ENCODE measurements at places on chromosomes 16 and 17.

GRCh38 chr16:17668386-17668785 is 197.6 kb upstream of the XYLT1 start:
- no peak for DNase-seq

- no peak for DNase-seq
These were observed 119.7 kb upstream of the MYOCD start for GRCh38 chr17:12545877-12546513.

GRCh38 chr16:66120656-66121055 is 245.8 kb upstream of the CDH5 start:
- DNase-seq: no peak

DNA sequence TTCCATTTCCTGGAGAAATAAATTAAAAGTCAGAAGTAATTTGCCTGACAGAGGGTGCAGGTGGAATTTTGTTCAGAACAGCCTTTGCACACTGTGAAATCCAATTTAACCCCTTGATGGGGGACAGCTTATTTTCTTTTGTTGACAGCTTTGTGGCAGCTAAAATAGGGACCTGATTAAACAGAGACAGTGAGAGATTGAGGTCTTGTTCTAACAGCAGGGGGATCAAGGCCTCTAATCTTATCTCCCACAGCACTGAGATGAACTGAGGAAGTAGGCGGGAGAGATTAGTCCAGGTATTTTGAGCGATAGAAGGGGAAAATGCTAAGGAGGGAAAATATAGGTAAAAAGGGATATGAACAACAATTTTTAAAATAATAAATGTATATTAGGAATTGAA is 1491.4 kb upstream of the GOT2 start:
- DNase-seq: no peak

GRCh38 chr16:1979271-1980029 is 1.8 kb downstream of the NOXO1 start:
- no peak for DNase-seq

GRCh38 chr17:4215882-4216570 is 47.8 kb downstream of the ANKFY1 start:
- DNase-seq: no peak

GRCh38 chr16:13402601-13403000 is 501.2 kb downstream of the SHISA9 start:
- no peak for DNase-seq

DNA sequence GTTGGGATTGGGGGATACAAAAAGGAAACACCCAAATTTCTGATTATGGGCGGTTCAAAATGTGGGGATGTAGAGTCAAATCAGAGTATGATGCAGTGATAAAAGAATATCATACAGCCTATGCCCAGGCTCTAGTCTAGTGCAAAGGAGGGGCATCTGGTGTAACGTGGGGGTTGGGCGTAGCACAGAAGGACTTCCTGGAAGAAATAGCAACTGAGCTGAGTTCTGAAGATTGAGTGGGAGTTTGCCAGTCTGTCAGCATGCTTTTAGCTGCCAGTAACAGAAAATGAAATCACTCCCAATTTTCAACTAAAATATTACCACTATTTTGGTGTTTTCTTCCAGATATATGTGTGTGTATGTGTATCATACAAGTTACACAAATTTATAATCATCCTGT is 196.9 kb downstream of the SPECC1 start:
- DNase-seq: no peak

DNA sequence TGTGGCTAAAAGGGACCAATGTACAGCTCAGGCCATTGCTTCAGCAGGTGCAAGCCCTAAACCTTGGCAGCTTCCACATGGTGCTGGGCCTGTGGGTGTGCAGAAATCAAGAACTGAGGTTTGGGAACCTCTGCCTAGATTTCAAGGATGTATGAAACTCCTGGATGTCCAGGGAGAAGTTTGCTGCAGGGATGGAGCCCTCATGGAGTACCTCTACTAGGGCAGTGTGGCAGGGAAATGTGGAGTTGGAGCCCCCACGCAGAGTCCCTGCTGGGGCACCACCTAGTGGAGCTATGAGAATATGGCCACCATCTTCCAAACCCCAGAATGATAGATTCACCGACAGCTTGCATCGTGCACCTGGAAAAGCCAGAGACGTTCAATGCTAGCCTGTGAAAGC is 13.0 kb downstream of the EFCAB5 start:
- no peak for DNase-seq

DNA sequence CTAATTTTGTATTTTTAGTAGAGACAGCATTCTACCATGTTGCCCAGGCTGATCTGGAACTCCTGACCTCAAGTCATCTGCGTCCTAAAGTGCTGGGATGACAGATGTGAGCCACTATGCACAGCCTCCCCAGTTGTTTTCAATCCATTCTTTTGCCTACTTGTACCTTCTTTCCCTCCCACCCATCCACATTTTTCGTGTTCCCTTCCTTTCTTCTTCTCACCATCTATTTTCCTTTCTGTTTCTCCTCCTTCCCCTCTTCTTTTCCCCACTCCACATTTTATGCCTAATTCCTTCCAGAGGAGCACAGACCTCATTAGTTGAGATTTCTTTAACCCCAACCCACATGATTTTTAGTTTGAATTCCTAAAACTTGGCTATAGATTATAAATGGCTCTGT is 94.3 kb downstream of the ATF7IP2 start:
- DNase-seq: no peak

DNA sequence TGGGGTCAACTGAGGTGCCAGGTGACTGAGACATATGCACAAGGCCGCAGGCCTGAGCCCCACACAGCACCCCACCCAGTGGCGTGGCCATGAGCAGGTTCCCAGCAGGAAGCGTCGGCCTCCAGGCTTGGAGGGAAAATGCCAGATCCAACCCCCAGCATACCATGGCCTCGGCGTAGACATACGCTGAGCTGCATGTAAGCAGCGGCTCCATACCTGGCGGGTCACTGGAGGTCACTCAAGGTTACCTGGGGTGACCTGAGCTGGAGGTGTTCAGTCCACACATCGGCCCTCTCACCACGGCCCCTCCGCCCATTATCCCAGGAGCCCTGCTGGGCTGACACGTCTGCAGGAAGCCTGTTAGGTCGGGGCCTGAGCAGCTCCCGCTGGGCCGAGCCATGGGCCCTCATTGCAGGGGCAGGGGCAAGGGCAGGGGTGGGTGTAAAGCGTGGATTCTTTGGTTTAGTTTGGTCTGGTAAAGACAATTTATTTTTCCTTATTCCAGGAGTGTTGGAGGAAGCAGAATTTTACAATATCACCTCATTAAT is 15.2 kb downstream of the KCTD5 start:
- no peak for DNase-seq

DNA sequence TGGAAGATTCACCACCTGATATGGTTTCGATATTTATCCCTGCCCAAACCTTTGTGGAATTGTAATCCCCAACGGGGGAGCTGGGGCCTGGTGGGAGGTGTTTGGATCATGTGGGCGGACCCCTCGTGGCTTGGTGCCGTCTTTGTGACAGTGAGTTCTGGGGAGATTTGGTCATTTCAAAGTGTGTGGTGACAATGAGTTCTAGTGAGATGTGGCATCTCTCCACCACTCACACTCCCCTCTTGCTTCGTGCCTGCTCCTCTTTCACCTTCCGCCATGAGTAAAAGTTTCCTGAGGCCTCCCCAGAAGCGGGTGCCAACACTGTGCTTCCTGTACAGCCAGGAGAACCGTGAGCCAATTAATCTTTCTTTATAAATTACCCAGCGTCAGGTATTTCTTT is 9.7 kb downstream of the CCDC57 start:
- no peak for DNase-seq

- DNase-seq: no peak
These were observed 22.5 kb downstream of the KCTD19 start for GRCh38 chr16:67304020-67304419.

DNA sequence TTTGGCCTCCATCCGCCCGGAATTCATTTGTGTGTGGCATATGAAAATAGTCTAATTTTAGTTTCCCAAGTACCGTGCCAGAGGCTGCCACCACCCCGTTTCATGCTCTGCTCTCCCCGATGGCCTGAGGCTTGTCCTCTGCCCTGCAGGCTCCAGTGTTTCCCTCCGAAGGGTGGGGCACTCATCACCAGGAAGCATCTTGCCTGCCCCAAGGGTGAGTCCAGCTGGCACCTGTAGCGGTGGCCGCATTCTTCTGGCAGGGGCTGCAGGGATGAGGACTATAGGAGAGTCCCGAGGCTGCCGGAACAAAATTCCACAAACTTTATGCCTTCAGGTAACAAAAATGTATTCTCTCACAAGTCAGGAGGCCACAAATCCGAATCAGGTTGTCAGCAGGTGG is 23.1 kb upstream of the CMIP start:
- no peak for DNase-seq

GRCh38 chr17:65572186-65572580 is 10.7 kb upstream of the AXIN2 start:
- no peak for DNase-seq

DNA sequence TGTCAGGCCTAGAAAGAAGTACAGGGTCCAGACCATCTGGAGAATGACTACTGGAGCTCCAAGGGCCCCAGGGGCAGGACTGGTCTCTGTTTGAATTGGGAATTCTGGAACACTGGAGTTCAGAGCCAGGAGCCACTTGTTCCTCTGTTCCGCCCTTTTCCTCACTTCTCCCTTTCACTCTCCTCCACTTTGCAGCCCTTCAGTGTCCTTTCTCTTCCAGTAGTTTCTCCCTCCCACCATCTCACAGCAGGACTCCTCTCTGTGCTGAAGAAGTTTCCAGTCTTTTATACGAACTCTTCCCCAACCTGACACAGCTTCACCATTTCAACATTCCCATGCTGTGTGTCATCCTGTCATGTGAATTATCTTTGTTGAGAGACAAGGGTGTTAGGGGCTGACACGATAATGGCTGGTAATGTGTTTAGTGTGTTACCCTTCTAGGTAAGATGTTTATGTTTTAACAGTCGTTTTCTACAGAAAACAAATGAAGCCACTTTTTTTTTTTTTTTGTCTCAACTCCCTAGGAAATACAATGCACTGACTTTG is 180.3 kb upstream of the MYOCD start:
- DNase-seq: no peak

- no peak for DNase-seq
These were observed 1.7 kb downstream of the ANKRD13B start for GRCh38 chr17:29594519-29595090.

GRCh38 chr16:11871193-11871592 is 19.9 kb upstream of the RSL1D1 start:
- no peak for DNase-seq

GRCh38 chr17:79438058-79438457 is 172.8 kb downstream of the RBFOX3 start:
- no peak for DNase-seq

GRCh38 chr17:33115366-33115765 is 123.7 kb downstream of the SPACA3 start:
- DNase-seq: no peak

DNA sequence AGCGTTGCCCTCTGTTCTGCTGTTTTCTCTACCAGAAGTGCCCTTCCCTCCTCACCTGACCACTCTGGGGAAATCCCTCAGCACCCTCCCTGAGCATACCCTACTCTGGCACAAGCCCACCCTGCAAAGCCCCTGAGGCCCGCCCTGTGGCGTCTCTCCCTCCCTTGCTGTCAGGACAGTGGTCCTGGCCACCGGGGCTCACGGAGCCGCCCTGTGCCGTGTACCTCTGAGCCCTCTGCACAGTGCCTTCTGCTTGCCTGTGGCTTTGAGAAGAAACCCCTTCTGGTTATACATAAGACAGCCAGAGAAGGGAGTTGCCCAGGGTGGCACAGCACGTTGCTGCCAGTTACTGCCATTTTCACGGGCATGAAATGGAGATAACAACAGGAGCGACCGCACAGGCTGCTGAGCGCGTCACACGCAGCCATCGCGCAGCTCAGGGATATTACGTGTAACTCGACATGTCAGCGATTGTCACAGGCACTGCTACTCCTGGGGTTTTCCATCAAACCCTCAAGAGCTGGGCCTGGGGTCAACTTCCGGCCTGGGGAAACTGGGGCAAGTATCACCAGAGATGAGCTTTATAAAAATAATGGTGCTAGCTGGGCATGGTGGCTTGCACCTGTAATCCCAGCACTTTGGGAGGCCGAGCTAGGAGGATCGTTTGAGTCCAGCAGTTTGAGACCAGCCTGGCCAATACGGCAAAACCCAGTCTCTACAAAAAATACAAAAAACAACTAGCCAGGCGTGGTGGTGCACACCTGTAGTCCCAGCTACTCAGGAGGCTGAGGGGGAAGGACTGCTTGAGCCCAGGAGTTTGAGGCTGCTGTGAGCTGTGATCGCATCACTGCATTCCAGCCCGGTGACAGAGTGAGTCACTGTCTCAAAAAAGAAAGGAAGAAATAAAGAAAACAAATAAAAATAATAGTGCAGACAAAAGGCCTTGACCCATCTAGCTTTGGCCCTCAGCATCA is 14.8 kb downstream of the SCGB1C2 start:
- no peak for DNase-seq

DNA sequence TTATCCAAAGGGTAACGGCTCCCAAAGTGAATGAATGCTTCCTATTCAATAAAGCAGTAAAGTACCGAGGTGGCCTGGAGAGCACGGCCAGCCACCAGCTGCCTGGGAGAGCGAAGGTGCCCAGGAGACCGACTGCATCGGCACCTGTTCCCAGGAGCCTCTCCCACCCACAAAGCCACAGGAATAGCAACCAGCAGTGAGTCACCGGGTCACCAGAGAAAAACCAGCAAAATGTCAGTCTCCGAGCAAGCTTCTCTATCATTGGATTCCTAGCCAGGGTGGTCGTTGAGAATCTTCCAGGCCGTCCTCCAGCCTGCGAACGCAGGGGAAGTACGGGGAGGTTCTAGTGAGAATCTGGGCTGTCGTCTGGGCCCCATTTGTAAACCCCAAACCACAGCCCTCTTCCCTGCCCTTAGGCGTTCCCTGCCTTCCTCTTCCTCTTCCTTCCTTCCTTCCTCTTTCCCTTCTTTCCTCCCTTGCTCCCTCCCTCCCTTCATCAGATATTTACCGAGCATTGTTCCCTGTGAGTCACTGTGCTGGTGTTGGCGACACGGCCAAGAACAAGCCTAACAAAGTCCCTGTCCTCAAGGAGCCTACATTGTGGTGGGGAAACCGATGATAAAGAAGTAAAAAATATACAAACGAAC is 114.6 kb downstream of the SLC39A11 start:
- DNase-seq: no peak

GRCh38 chr17:1019451-1019850 is 22.5 kb downstream of the TIMM22 start:
- DNase-seq: no peak

DNA sequence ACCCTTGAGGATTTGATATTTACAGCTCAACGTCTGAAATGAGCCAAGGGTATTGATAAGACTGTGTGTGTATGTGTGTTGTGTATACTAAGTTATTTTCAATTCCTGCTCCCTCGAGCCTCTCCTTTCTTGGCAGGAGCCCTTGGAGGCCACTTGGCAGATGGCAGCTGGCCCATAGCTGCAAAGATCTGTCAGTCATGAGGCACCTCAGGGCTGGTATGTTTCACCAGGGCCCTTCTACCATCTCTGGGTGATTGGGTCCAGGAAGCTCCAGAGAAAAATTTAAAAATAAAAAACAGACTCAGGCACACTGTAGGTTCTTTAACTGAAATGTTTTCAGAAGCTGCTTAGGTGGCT is 355.7 kb downstream of the HAPSTR1 start:
- no peak for DNase-seq

- DNase-seq: no peak
These were observed 24.7 kb downstream of the HS3ST2 start for GRCh38 chr16:22838681-22839080.

GRCh38 chr17:50835301-50836234 is at the start of gene WFIKKN2:
Gene WFIKKN2, plus strand, starts transcription at chr17:50835586. Its CDS starts 352 bp downstream, at chr17:50835938.
- DNase-seq: no peak

GRCh38 chr17:4032738-4033137 is 68.5 kb upstream of the ATP2A3 start:
- DNase-seq: no peak
